ENCODE measurements at places on chromosomes 1 and 21. TPM values are rescaled to one million over a fixed set of nuclear protein-coding genes. Genes with fewer than 3 reads are reported as not detected.

- no peak for DNase-seq
These were observed 23.0 kb downstream of the DPH5 start for GRCh38 chr1:101002551-101002950.

GRCh38 chr1:176897350-176898236, 266.9 kb downstream of the ASTN1 start:
- peak; percentile 43 for DNase-seq

DNA sequence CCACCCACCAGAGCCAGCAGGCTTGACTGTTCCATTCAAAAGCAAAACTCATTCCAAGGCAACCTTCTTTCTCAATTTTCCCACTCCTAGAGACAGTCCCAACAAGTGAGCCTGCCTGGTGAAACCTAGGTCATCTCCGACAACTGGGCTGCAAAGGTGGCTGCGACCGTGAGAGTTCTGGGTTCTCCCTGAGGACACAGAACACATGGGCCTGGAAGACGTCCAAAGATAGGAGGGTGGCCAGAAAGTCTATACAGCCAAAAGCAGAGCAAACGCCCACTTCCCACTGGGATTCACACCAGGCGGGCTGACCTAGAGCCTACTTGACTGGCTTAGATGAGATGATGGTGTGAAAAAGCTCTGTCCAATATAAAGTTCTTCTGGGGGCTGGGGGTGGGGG, 90.2 kb upstream of the GRIK3 start:
- DNase-seq: no peak

GRCh38 chr1:68600049-68600661, 103.3 kb upstream of the DEPDC1 start:
- DNase-seq: peak; percentile 3

GRCh38 chr1:169576935-169577331, 9.3 kb downstream of the F5 start:
- no peak for DNase-seq

DNA sequence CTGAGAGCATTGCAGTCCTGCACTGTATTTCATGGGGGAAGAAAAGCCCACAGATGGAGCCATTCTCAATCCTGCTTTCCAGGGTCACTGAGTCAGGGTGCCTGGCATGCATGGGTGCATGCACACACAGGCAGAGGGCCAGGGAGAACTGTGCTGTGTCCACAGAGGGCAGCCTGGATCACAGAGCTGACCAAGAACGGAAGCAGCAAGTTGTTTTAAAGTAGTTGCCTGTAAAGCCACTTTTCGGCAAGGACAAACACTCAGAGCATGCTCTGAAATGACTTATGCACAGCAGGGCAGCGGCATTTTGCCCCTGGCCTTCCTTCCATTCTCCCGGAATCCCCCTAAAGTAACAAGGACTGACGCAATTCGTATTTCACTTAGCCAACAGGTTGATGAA, 3.6 kb downstream of the ERG start:
- no peak for DNase-seq

DNA sequence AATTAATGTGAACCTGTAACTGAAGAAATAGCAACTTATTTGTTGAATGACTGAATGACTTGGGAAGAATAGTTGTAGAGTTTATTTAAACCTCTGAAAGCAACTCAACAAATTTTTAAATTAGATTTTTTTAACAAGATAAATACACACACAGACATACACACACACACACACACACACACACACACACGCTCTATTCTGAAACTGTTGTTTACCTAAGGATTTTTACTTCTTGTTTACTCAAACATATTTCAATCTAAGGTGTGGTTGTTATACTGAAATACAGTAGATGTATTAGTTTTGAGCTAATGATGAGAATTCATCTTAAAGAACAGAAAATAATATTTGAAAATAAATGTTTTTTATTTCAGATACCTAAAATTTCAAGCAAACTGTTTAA, 11.5 kb downstream of the ACADM start:
- DNase-seq: no peak

DNA sequence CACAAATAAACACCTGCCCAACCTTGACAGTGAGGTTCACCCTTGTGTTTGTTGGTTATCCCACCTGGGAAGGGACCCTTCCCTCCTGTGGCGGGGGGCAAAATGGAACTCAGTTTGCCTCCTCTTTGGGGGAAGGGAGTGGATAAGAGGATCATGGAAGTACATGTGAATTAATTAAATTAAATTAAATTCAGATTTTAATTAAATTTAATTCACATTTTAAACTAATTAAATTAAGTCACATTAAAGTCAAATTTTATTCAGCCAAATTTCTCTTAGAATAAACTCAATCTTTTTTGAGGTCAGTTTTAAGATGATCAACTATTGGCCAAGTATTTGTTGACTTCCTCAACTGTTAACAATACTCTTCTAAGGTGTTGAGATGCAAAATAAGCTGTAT, 252.4 kb upstream of the AJAP1 start:
- DNase-seq: no peak

DNA sequence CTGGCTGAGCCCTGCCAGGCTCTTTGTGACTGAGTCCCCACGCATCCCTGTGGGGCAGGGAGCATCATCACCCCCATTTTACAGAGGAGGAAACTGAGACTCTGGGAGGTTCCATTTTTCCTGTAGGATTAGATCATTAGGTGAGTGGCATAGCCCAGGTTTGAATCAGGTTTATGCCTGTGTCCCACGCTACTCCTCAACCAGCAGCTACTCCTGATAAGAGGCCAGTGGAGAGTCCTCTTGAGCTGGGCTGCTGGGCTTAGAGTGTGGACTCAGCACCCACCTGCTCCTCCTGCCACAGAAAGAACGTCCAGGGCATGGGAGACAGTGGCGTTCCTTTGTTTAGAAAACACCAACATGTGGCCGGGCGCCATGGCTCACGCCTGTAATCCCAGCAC, 30.7 kb downstream of the TNFRSF1B start:
- no peak for DNase-seq

GRCh38 chr1:24714859-24715520, 30.3 kb upstream of the CLIC4 start:
- no peak for DNase-seq

GRCh38 chr1:185156288-185156853, 382 bp downstream of the TRMT1L start:
- no peak for DNase-seq

DNA sequence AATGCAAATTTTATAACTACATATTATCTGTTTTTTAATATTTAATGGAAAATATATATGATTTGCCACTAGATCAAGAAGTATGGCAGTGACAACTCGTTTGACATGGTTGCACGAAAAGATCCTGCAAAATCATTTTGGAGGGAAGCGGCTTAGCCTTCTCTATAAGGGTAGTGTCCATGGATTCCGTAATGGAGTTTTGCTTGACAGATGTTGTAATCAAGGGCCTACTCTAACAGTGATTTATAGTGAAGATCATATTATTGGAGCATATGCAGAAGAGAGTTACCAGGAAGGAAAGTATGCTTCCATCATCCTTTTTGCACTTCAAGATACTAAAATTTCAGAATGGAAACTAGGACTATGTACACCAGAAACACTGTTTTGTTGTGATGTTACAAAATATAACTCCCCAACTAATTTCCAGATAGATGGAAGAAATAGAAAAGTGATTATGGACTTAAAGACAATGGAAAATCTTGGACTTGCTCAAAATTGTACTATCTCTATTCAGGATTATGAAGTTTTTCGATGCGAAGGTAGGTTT, 556 bp downstream of the IFI44 start:
- DNase-seq: peak; percentile 10

DNA sequence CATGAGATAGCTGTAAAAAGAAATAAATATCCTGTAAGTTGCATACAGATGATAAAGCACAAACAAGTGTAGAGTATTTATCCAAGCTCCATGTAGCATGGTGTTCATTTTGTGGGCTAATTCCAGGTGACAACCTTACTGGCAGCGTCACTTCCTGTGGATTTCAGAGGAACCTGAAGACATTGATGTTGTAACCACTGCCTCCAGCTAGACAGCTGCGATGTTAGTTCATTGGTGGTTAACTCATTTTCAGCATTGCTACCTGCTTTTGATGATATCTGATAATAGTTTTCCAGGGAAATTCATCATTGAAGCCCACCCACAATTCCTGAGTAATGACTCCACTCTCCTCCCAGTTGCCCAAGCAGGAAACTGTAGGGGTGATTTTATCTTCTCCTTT, 3.0 kb downstream of the HSD3B1 start:
- no peak for DNase-seq

DNA sequence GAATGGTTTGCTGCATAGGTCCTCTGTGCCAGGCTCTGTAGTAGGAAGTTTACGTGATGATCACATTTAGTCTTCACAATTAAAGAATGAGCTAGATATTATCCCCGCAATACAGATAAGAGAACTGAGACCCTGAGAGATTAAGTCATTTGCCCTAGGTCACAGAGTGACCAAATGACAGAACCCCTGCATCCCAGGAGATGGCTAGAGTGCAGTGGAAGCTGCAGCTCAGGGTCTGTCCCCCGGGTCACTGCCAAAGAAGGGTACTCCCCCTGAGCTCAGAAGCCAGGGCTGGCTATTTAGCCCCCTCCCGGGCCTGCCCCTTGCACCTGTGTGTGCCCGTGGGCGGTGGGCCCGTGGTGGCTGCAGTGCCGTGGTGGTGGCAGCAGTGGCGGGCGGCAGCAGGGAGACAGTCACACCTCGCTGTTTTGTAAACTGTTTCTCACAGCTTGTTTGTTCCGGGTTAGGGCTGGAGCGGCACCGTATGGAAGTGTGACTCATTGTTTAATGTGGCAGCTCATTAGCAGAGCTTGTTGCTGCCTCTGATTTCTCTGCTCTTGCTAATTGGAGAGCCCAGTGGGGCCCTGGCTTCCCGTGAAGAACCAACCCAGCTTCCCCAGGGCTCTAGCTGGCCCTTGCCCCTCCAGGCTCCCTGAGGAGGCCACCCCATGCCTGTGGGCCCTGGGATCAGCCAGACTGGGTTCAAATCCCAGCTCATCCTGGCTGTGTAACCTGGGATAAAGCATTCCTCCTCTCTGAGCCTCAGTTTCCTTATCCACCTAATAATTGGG, 19.3 kb upstream of the FOXO6 start:
- DNase-seq: no peak

- no peak for DNase-seq
These were observed 9.8 kb downstream of the LBR start for GRCh38 chr1:225418059-225418458.

- no peak for DNase-seq
These were observed 6.9 kb upstream of the RAB7B start for GRCh38 chr1:206010060-206010459.

DNA sequence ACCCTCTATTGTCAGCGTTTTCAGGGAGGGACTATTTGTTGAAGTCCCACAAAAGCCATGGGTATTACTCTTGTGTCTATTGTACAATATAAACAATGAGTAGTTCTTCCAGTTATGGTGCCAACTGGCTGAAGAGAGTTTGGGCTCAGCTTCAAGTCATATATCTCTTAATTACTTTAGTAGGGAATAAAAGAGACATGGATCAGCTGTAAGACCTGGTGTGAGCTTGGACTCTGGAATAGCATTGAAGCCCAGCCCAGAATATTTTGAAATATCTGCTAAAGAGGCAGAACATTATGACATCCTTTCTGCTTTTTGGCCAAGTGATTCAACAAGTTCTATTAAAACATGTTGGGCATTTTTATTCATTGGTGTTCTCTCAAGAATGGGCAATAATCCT, 224.9 kb downstream of the BACH1 start:
- DNase-seq: peak; percentile 71

- no peak for DNase-seq
These were observed 143.4 kb upstream of the C8B start for GRCh38 chr1:57109247-57109646.

- DNase-seq: no peak
These were observed 4.9 kb upstream of the LRRC3 start for GRCh38 chr21:44450402-44450801.

DNA sequence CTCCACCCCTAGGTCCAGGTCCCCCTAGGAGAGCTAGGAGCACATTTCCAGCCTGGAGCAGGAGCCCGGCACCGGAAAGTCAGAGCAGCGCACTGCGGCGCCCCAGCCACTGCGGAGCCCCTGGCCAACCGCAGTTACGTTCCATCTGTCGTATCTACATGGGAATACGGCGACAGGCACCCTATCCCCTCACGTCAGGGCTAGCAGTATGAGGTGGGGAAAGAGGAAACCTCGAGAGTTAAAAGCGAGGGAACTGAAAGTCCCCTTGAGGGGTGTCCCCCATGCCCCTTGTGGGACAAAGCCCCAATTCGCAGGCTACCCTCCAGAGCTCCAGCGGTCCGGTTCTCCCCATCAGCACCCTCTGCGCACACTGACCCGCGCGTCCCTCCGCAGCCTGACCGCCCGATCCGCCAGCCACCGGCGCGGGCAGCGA, 995 bp downstream of the COLGALT2 start:
- no peak for DNase-seq

- no peak for DNase-seq
These were observed 57.1 kb downstream of the SLC27A3 start for GRCh38 chr1:153832293-153832692.

- no peak for DNase-seq
These were observed 109.3 kb downstream of the DMRTB1 start for GRCh38 chr1:53568540-53568939.

DNA sequence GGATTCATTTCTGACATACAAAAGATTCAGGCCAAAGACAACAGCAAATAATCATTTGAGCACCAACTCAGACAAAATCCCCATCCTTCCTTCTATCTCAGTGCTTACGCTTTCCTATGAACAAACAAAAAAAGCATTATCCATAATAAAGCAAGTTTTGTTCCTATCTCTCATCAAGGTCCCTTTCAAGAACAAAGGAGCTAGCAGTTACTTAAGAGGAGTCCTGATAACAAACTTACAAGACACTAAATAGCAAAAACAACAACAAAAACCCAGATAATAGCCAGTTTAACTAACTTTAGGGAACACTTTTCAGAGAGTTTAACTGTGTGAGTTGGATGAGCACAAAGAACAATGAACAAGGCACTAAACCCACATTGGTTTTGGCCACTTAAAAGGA, 10.5 kb downstream of the EVI5 start:
- DNase-seq: no peak

Gene ZFP69B
- 5.5 TPM for polyA plus RNA-seq

Gene ADORA3
- 0.49 TPM for polyA plus RNA-seq

Gene ZNF695
- polyA plus RNA-seq: 2.1 TPM

Gene LCE2B
- polyA plus RNA-seq: not detected

Gene PRDM16
- polyA plus RNA-seq: 16.0 TPM

Gene LAX1
- polyA plus RNA-seq: 0.30 TPM

Gene SYTL1
- polyA plus RNA-seq: 11.4 TPM

Gene PSMG1
- 43.7 TPM for polyA plus RNA-seq

Gene CDK18
- polyA plus RNA-seq: 27.8 TPM

Gene TFAP2E
- polyA plus RNA-seq: 7.3 TPM

Gene RGS13
- 1.4 TPM for polyA plus RNA-seq

Gene CLEC20A
- polyA plus RNA-seq: 0.28 TPM

Gene TMEM52
- polyA plus RNA-seq: 1.7 TPM
